ENCODE measurements at places on chromosomes 4 and X.

DNA sequence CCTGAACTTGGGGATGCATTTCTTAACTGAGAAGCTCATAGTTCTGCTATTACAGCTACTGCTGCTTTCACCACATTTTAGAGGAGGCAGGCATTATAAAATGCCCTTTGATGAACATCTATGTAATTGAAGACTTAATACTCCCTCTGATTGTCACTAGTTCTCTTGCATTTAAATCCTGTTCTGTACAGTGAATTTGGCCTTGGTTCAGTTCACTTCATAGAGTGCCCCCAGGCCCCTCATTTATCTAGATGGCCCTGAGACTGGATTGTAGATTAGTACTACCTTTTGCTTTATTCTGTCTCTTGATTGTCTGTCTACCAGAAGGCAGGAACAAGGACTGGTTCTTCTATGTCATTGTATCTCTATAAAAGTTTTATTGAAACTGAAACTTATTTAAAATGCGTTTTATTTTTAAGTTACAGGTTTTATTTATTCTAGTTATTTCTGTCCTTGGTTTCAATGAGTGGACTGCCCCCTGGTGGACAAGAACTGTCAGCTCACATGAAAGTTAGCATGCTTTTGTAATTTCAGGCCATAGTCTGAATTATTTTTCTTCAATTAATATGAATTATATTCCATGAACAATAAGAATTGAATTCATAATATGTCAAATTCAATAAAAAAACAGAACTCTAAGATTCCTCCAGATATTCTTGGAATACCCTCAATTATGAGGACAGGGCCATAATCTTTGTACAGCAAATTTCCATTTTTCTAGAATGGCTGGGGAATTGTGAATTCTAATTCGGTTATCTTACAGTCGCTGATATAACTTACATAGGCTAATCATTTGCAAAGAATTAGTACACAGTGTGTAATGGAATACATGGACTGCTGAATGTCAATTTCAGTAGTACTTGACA lies 47.2 kb upstream of the TMEM33 start:
- DNase-seq: peak; percentile 29

DNA sequence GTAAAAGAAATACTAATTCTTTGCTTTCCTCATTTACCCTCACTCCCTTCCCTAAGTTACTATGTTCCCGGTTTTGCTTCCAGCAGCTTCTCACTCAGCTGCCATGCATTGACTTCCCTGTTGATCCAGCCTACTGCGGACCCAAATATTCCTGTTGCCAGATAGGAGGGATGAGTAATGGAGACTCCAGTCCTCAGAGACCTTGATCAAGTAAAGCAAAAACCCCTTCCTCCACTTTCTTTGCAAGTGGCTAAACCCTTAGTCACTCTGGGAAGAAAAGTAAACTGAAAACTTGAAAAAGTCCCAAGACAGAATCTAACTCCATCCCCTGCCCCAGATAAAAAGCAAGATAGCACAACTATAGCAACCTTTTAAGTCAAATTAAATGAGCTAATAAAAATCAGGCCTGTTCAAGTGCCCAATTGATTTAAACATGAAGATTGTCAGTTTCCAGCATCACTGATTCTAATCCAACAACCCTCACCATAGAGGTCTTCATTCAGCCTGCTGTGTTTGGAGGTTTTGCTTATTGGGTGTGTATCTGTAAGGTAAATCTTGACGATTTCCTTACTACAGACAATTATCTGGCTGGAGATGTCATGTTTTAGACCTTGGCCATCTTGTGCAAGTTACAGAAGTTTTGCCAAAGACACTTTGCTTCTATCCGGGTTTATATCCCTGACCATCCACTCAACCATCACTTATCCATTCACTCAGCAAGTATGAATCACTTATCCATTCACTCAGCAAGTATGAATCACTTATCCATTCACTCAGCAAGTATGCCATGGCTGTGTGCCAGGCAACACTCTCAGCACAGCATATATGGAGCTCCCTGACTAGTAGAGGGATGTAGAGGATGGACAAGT lies 17.6 kb downstream of the FGFBP1 start:
- no peak for DNase-seq

- DNase-seq: no peak
These were observed 91.5 kb upstream of the SCOC start for GRCh38 chr4:140281828-140282552.

GRCh38 chr4:89314291-89314690 lies 6.7 kb upstream of the GPRIN3 start:
- no peak for DNase-seq

DNA sequence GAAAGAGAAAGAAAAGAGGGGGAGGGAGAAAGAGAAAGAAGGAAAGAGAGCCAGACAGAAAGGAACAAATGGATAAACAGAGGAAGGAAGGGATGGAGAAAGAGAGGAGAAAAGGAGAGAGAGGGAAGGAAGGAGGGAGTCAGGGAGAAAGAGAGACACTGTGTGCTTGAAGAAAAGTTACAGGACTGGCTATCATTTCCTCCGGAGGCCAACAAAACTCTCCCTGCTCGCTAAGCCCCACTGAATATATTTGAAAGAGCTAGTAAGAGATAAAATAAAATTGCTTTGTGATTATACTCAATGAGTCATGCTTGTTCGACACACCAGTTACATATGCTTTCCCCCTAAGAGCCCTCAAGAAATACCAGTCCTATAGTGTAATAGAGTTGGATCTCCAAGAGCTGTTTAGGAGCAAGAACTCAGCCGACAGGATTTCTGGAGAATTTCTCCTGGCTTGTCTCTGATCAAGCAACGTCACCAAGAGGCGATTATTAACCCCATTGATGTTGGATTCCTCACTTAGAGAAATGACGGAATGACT lies 102.2 kb downstream of the MXRA5 start:
- no peak for DNase-seq

- no peak for DNase-seq
These were observed 61.7 kb upstream of the DDX60 start for GRCh38 chr4:168380290-168380689.

- DNase-seq: no peak
These were observed 196.8 kb upstream of the FAT1 start for GRCh38 chr4:186920483-186920882.

DNA sequence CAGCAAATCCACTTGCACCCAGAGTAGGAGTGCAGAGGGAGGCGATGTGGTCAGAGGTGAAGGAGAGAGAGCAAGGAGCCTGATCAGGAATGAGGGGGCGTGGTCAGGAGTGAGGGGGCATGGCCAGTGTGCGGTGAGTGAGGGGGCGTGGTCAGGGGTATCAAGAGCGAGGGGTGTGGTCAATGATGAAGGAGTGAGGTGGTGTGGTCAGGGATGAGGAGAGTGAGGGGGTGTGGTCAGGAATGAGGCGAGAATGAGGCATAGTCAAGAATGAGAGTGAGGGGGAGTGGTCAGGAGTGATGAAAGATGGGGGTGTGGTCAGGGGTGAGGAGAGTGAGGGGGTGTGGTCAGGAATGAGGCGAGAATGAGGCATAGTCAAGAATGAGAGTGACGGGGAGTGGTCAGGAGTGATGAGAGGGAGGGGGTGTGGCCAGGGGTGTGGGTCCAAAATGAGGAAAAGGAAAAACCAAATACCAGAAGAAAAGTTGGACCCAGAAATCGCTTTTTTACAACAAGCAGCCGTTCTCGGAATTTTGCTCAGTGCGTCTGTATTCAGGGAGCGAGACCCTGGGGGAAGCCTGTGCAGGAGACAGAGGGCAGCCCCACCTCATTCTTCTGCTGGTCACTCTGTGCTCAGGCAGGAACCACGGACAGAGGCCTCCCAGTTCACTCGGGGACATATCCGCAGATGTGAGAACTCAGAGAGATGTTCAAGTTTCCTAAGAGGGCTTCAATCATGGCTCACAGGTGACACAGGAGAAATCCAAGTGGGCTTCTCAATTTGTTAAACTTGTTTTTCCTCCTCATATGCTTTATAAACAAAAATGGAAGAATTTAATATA lies 47.5 kb downstream of the MAGEA1 start:
- DNase-seq: no peak
